Naive thymus-derived CD8-positive, alpha-beta T cell (primary cell): ENCODE measurements at places on chromosomes 12 and 14. TPM values are rescaled to one million over a fixed set of nuclear protein-coding genes. Genes with fewer than 3 reads are reported as not detected.

Gene CNTN1
- polyA plus RNA-seq: not detected

Gene CLEC2A
- not detected for polyA plus RNA-seq

Gene SALL2
- polyA plus RNA-seq: 2.5 TPM

Gene DNAH10
- not detected for polyA plus RNA-seq

Gene MARS1
- polyA plus RNA-seq: 81.0 TPM

Gene MYO1H
- polyA plus RNA-seq: not detected

Gene MYRFL
- not detected for polyA plus RNA-seq

Gene TAS2R9
- polyA plus RNA-seq: not detected

Gene SLC4A8
- 0.99 TPM for polyA plus RNA-seq

Gene CPM
- polyA plus RNA-seq: not detected

Gene OR6C2
- polyA plus RNA-seq: not detected

Gene IGF1
- not detected for polyA plus RNA-seq

Gene A2M
- polyA plus RNA-seq: not detected

Gene HOXC4
- not detected for polyA plus RNA-seq
